Uterus (tissue), 4 donors: ENCODE measurements at places on chromosomes 13 and 19.

- DNase-seq, result no peak
Observed at GRCh38 chr19:33487901-33488800, 33.4 kb downstream of the PEPD start.

GRCh38 chr13:112182251-112182650 is 115.3 kb downstream of the SOX1 start:
- no peak for DNase-seq

DNA sequence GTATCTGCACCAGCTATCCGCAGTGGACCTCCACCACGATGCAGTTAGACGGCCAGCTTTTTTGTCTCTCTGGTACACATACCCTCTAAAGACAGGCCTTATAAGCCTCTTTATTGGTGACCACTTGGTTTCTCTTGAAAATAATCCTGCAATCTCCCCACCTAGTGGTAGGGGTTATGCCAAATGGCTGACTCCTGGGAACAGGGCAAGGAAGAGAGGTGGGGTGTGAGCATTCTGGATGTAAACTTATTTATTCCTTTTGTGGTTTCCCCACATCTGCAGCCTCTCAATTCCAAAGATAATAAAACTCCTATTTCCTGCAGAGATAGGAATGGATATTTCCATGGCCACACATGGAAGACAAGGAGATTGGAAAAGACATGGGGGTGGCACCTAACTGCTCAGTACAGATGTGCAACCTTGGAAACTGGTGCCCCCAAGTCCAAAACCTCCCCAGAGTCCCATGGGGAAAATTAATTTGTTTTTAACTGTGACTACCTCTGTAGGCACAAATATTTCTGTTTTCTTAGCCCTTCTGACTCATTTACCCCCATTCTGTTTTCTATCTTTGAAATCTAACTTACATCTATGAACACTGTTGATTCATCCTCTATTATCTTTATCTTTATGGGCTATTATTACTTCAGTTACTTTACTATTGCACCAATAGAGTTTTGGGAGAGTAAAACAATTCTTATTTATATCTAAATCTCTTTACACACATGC is 112.7 kb upstream of the TSHZ3 start:
- DNase-seq, result no peak

DNA sequence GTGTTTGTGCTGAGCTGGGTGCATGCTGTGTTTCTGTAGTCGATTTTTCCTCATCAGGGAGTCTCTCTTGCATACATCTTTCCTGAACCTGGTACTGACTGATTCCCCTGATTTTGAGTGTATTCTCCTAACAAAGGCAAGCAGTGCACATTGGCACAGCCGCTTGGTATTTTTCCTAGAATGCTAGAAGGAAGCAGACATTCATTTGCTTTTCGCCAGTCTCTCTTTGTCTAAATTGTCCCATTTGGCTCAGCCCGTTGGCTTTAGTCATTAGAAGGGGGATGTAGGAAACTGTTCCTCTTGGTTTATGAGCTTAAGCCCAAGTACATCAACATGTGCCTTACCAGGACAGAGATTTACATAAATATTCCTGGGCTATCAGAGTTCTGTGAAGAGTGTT is 266.1 kb upstream of the TMTC4 start:
- no peak for DNase-seq

- DNase-seq, result no peak
Observed at GRCh38 chr19:4134351-4134750, 10.4 kb upstream of the MAP2K2 start.

DNA sequence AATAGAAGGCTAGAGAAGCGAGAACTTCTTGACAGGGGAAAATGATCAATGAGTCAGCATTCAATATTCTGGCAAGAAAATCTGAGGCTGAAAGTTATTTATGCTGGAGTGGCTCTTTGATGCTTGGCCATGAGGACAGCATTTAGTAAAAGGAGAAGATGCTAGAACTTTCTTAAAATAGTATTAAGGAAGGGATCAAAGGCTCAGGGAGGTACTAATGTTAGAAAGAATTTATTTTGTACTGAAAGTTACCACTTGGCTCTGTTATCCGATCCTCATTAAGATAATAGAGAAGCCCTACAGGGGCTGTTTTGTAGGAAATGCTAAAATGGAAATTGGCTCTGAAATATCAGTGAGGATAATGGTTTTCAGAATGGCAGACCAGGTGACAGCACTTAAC is 1774.6 kb upstream of the PCDH20 start:
- no peak for DNase-seq

- DNase-seq, result no peak
Observed at GRCh38 chr19:38632476-38633213, 13.7 kb downstream of the EIF3K start.

DNA sequence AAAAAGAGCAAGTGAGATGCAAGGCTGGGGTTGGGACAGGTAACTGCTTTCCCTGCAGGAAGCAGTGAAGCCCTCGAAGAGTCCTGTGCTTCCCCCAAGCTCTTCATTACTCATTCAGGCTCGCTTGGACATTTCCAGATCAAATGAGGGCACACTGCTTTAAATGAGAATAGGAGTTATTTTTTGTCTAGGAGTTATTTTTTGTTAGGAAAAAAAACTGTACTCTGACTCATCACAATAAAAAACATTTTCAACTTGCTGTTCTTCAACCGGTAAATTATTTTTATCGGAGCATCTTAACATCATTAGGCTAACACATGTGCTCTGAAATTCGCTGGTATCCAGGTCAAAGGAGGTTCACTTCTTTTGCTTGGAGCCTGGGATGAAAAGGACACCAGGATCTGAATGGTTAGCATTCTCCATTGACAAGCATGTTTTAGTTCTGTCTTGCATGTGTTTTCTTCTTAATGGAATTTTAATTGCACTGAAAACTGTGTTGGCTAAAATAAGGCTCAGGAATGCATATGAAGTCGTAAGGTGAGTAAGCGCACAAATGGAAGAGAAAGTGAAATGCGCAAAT is 80.7 kb upstream of the STK24 start:
- no peak for DNase-seq

DNA sequence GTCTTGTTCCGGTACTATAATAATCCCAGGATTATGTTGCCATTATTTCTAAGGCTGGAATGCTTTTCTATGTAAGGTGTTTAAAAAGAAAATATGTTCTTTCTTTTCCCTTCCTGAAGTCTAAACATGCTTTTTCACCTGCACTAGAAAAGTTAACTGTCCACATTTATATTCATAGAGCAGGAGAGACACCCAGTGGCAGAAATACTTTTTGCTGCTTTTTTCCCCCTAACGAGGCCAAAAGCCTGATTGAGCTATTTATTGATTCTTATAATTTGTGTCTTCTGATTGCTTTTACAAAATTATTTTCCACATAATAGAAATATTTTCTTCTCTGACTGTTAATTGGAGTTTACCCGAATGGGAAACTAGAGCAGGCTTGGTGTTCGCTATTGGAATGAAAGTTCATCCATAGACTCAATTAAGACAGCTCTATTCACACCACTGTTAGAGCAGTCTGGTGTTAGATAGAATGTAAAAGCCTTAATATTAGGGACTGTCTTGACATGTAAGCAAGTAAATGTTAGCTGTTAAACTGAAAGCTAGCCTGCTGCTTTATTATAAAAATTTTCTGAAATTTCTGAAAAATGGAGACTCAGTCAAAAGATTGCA is 15.8 kb downstream of the GPR180 start:
- no peak for DNase-seq

DNA sequence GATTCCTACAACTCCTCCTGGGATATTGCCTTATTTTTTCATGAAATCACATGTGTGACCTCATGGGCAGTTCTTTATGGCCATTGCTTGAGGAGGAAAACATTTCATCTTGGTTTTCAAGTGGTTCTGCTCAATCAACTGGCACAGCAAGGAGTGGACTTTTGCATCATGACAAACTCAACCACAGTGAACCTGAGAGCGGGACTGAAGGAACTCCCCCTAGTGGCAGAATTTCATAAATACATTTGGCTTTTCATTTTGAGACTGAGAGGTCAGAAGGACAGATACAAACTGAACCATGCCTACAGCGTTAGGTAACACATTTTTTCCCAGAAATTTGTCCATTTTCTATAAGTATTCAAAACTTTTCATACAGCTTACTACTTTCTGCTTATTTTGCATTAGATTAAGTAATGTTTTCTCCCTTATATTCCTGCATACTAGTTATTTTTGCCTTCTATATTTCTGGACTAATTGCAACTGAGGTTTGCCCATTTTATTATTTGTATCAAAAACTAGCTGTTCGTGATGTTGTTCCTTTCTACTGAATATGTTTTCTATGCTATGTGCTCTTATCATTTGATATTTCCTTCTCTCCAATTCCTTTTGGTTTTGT is 13.4 kb upstream of the SIGLEC12 start:
- DNase-seq, result no peak

DNA sequence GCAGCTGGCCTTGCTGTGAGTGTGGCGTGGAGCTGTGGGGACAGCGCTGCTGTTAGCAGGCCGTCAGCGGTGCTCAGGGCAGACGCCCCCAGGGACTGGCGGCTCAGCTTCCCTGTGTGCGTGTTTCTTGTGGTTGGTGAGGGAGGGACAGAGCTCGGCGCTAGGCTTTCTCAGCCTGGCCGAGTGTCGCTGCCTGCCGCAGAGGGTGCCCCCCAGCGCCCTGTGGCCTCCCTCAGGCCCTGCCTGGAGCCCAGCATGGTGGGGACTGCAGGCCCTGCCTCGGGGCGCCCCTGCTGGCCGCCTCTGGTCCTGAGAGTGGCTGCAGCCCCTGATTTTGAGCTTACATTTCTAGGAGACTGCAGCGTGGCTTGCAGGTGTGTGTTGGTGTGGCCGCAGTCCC is 35.5 kb downstream of the DOT1L start:
- no peak for DNase-seq

- DNase-seq, result no peak
Observed at GRCh38 chr13:51856027-51856736, 5.6 kb upstream of the CCDC70 start.
